Activated T-helper 1 cell treated with Interleukin-2 at 50 U/mL for 16 hours (primary cell): ENCODE measurements at places on chromosomes 7 and 10.

DNA sequence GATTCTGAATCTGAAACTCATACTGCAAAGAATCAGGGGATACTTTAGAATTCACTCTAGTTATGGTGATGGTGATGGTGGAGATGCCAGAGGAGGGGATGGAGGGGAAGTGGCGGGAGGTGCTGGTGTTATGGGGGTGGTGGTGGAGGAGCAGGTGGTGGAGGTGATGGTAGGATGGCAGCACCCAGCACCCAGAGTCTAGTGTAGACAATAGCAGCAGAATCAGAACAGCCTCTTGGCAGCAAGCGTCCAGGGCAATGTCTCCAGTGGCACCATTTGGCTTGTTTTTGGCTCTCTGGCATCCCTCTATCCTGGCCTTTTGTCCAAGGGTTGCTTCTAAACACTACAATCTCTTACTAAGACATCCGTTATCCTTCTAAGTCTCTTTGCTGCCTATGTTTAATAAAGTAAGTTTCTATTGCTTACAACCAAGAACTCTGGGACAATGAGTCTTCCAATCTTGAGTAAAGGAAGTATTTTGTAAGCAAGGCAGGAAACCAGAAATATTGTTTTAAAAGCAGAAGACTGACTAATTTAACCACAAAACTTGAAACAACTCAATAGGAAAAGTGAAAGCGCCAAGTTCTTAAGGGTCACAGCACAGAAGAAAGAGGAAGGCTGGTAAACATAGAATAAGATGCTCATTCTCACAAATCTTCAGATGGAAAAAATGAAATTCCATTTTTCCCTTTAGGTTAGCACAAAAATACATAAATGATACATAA is 42.4 kb upstream of the GDF10 start:
- no peak for DNase-seq

DNA sequence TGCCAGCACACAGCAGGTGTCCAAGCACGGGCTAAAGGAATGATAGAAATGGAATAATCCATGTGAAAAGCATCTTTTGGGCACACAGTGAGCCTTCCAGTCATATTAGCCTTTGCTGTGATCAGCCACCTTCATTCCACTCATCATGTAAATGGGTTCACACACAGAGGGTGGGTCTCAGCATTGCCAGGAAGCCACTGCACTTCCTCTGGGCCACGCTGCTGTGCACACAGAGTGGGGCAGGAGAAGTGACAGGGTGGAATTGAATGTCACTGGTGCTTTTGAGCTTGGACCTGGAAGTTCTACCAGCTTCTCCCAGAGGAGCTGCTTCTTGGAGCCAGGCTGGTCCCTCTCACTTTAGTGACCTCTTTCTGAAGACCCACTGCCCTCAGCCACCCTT is 203.5 kb downstream of the USP6NL start:
- no peak for DNase-seq

- no peak for DNase-seq
These were observed 1496.3 kb downstream of the REEP3 start for GRCh38 chr10:65017523-65017922.

DNA sequence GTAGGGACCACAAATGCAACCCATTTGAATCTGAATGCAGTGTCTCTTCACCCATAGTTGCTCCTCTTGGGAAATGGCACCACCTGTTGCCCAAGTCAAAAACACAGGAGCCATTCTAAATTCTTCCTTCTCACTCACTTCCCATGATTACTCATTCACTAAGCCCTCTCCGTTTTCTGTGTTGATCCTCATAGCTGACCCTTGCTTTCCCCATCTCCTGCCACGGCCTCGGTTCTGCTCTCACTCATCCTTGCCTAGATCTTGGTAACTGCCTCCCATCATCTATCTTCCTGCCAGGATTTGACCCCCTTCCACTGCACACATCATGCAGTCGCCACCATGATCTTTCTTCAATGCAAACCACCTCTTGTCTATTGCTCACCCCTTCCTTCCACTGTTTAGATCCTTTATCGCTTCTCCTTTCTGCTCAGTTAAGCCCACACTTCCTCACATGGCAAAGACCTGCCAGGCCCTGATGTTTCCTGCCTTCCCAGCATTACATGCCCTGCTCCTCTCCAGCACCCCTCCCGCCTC is 19.0 kb upstream of the CPN1 start:
- DNase-seq: no peak

- DNase-seq: no peak
These were observed 16.9 kb upstream of the STMP1 start for GRCh38 chr7:135645296-135645904.

DNA sequence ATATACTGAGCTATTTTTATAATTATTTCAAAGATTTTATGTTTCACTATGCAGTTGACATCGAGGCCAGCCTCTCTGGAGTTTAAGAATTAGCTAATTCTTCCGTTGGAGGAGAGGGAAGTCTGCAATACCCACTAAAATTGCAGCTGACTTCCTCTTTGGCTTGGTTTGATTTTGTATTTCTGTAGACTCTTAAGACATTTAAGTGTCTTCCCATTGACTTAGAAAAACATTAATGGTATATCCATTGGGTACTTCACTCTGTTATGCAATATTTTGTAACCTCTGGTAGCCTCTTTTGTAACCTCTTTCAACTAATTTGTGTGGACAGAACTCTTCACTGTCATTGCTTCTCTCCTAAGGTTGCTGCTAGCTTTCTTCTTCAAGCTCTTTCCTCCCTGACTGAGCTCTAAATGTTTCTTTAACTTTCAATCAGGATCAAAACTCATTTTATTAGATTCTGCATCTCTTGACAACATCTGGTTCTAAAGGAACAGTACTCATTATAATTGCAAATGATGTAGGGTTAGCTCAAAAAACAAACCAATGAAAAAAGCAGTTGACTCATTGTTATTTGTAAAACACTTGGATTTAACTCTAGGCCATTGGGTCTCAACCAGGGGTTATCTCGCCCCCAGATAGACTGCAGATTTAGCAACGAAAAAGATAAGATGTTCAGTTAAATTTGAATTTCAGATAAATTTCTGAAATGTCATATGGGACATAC is 1.7 kb upstream of the ANKRD22 start:
- no peak for DNase-seq

GRCh38 chr10:54402576-54402975 is 398.5 kb downstream of the PCDH15 start:
- DNase-seq: no peak

DNA sequence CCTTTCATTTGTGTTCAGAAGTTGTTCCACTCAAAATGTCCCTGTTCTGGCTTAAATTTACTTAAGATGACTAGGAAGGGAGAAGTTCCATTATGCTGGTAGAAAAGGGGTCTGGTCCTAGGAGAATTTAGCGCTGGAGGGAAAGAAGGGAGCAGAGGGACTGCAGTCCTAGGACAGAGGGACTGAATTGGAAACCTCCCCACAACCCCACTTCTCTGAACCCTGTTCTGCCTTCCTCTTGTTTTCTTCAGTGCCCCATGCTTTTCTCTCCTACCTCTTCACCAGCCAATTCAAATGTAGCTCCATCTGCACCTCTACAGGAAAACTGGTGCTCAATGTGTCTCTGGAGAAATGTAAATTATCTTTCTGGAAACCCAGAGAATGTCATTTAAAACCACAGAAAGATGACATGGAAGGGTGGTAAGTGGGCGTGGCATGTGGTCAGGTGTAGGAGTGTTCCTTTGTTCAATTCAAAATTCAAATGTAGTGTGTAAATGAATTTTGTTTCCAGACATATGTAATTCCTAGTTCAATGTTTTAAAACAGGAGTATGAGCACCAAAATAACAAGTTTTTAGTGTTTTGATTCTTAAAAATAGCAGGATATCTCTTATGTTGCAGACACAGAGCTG is 24.0 kb upstream of the RHOBTB1 start:
- no peak for DNase-seq

DNA sequence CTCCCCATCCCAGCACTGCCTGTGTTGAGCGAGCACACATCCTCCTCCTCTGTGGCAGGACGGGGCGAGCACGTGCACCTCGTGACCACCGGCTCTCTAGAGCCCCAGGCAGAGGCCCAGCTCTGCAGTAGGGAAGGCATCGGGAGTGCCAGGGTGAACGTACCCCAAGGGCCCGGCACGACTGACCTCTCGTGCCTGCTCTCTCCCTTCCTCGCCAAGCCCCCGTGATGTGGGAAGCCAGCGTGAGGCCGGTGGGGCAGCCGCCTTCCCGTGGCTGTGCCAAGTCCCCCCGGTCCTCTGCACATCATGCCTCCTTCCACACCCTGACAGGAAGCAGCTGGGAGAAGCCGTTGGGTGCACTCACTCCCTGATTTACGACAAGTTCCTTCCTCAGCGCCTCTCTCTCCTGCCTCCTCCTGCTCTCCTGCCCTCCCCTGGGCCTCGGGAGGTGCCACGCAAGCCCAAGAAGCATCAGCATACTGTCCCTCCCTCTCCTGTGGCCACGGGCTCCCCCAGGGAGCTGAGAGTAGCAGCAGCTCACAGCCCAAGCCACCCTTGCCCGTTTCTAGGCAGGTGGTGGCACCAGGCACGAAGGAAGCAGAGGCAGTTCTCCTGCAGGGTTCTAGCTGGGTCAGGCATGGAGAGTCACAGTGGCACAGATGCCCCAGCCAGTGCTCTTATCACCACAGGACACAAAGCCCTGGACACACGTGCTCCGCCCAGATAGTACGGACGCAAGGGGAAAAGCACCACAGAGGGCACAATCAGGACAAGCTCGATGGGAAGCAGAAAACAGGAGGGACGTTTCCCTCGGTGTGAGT is 47.0 kb downstream of the AMZ1 start:
- no peak for DNase-seq

DNA sequence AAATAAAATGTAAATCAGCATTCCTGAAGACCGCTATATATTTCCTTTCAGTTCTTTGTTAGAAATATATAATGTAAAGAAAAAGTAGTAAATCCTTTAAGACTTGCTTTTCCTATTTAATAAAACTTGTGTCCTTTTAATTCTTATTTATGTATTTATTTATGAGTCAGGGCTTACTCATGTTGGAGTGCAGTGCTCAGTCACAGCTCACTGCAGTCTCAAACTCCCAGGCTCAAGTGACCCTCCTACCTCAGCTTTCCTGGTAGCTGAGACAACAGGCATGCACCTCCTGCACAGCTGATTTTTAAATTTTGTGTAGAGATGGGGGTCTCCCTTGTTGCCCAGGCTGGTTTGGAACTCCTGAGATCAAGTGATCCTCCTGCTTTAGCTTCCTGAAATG is 724.5 kb downstream of the ANKRD7 start:
- DNase-seq: no peak

DNA sequence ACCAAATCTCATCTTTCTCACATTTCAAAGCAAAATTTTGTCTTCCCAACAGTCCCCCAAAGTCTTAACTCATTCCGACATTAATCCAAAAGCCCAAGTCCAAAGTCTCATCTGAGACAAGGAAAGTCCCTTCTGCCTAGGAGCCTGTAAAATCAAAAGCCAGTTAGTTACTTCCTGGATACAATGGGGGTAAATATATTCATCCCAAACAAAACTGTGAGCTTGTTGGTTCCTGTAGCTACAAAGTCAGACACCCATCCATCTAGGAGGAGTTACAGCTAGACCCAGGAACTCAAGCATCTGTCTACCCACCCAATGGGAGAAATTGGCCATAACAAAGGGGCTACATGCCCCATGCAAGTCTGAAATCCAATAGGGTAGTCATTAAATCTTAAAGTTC is 51.9 kb downstream of the MTURN start:
- no peak for DNase-seq

GRCh38 chr10:110843031-110843430 is 28.7 kb upstream of the PDCD4 start:
- no peak for DNase-seq

DNA sequence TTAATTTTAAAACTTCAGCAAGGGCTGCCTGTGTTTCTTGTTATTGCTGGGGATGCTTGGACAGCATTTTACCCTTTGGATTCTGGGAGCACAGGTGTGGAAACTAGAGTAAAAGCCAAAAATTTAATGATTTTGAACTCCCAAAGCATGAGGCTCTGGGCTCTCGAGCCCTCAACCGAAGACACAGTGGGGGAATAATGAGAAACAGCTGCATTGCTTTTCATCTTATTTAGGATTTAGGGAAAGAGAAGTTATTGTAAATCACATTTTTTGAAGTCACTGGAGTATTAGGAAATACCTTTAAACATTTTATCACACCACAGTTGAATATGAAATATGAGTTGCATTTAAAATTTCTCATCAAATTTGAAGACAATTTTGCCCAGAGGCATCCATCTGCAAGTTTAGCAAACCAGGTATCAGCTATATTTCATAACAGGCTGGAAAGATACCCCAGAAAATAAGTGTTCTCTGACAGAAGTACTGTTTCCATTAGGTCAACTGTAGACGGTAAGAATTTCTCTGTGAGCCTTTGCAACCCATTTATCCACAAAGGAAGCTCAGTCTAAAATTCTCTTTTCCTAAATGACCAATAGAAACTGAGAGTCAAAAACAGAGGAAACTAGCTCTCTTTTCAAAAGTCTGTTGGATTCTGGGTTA is 290.6 kb upstream of the PHYHIPL start:
- no peak for DNase-seq

- DNase-seq: no peak
These were observed 84.8 kb downstream of the PTPRE start for GRCh38 chr10:127991543-127992255.
